CD4-positive, alpha-beta memory T cell (primary cell): ENCODE measurements at places on chromosomes 6 and 20. TPM values are rescaled to one million over a fixed set of nuclear protein-coding genes. Genes with fewer than 3 reads are reported as not detected.

Gene KIF6
- total RNA-seq = not detected

DNA sequence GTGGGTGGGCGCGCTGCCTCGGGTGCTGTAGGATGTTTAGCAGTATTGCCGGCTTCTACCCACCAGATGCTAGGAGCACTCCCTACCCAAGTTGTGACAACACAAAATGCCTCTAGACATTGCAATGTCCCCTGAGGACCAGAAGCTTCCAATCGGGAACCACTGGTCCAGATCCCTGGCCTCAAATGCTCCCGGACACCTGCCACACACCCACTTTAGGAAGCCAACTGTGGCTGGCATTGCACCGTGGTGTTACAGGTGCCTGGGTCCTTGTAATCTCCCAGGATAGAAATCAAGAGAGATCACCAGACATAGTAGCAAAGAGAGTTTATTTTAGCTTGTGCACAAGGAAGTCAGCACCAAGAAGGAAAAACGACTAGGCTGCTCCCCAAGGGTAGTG lies 14.9 kb upstream of the RNASET2 start:
- H3K27me3 ChIP-seq = no peaks in the 10 kb centered on the region
- H3K4me1 ChIP-seq = peaks cover 27% of the 10 kb centered on the region
- H3K27ac ChIP-seq = no peak overlapping the region
- no peak overlapping the region for H3K4me3 ChIP-seq
- DNase-seq = no peak
- no peaks in the 10 kb centered on the region for H3K36me3 ChIP-seq

DNA sequence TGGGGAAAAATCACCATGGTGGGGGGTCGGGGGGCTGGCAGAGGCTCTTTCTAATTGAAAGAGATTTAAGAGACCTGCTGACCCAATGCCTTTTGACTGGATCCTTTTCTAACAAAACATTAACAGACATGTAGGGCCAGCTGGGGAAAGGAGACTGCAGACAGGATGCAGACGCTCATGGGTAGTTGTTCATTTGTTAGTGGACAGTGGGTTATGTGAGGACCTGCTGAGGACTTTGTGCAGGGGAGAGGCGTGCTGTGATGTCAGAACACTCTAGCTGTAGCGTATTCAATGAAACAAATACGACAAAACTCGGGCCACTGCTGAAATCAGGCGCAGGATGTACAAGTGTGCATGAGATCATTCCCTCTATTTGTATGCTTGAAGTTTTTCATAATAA lies 1.2 kb downstream of the IP6K3 start:
- H3K27ac ChIP-seq = no peak overlapping the region
- no peaks in the 10 kb centered on the region for H3K36me3 ChIP-seq
- no peaks in the 10 kb centered on the region for H3K4me1 ChIP-seq
- peaks cover 7% of the 10 kb centered on the region for H3K27me3 ChIP-seq

GRCh38 chr20:59948828-59949720 lies 8.9 kb downstream of the FAM217B start:
- H3K27me3 ChIP-seq = no peaks in the 10 kb centered on the region
- peak; percentile 71 for DNase-seq
- peaks cover 10% of the 10 kb centered on the region for H3K4me1 ChIP-seq
- H3K27ac ChIP-seq = peak overlapping the region; percentile 36

Gene CCR6
- 23.7 TPM for total RNA-seq

DNA sequence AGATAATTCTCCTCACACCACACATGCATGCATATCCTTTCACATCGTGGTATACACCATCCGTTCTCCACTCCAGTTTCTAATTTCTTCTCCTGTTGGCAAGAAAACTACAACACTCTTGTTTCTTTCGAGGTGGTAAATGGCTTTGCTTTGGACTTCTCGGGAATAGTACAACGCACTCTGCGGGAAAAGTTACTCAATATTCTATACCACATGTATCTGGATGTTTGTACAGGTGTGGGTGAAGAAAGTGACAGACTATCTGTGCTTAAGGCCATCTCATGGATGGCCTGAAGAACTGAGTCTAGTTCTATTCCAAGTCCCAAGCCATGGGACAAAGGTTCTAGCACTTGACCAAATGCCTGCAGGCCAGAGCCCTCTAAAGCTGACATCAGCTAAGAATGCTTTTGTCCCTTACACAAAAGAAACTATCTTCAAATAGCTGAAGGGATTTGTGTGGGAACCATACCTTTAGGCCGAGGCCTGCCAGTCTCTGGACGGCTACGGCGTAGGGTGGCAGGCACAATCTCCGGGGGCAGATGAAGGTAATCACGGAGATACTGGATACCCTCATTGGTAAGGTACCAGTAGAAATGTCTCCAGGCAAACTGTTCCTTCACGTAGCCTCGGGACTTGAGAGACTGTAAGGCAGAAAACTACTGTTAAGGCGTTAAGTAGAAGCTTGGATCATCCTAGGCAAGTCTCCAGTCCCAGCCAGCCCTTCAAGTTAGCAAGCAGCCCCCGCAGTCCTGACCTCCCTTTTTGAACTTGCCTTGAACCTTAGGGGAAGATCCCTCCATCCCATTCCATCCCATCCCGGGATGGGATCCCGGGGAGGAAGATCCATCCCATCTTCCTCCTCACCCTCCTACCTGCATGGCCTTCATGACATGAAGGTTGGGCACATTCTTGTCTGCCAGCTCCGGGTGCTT lies 1.4 kb downstream of the RPS10 start:
- peaks cover 41% of the 10 kb centered on the region for H3K36me3 ChIP-seq
- H3K27ac ChIP-seq = peak overlapping the region; percentile 94
- peaks cover 30% of the 10 kb centered on the region for H3K4me1 ChIP-seq
- peak overlapping the region; percentile 95 for H3K4me3 ChIP-seq

- H3K4me3 ChIP-seq = no peak overlapping the region
- H3K36me3 ChIP-seq = no peaks in the 10 kb centered on the region
- H3K27me3 ChIP-seq = no peaks in the 10 kb centered on the region
- H3K4me1 ChIP-seq = peaks cover 23% of the 10 kb centered on the region
- no peak for DNase-seq
- no peak overlapping the region for H3K27ac ChIP-seq
Observed at GRCh38 chr6:45000833-45001232, 327.3 kb upstream of the RUNX2 start.

GRCh38 chr6:137801352-137802114 lies 65.5 kb upstream of the TNFAIP3 start:
- H3K27ac ChIP-seq = no peak overlapping the region
- peaks cover 31% of the 10 kb centered on the region for H3K4me1 ChIP-seq
- H3K4me3 ChIP-seq = no peak overlapping the region
- no peaks in the 10 kb centered on the region for H3K36me3 ChIP-seq
- H3K27me3 ChIP-seq = no peaks in the 10 kb centered on the region
